ENCODE measurements at places on chromosomes 2 and 18.

DNA sequence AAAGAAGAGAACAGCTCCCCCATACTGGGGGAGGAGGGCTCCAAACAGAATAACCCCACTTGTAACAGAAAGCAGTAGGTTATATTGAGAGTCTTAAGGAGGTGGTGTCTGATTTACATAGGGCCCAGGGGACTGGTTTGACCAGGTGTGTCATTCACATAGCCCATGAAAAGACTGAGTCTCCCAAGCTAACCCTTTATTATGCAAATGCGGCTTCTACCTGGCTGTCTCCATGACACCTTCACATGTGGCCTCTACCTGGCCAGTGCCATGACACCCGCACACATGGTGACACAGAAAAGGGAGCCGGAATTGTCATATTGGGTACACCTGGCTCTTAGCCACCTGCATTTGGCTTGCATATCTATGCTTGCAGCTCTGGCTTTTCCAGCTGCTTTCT is 1057.2 kb upstream of the PIK3C3 start:
- DNase-seq: no peak

- DNase-seq: no peak
Measured at GRCh38 chr2:224666951-224667553, 49.1 kb downstream of the CCDC195 start.

DNA sequence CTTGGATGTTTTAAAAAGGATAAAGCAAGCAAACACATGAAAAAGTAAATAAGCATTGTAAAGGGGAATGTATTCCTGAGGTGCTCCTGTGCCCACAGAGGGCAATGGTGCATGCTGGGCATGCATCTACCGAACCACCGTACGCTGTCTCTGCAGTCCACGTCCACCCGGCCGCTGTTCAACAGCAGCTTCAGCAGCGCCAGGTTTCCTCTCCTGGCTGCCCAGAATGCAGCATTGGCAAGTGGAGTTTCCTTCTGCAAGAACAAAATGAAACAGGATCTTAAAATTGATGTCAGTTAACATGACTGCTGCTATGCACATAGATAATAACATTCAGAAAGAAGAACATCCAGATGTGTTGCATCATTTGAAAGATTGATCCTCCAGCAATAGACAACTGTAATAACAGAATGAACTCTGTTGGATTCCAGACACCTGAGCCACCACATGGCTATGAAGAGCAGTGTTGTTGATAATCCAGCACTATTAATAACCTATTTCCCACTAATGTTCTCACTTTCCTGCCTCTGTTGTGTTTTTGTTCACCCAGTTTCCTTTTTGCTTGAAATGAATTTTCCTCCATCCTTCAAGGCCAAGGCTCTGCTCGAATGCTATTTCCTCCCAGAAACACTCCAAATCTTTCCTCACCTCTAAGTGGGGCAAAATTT is 13.6 kb downstream of the ANKRD29 start:
- DNase-seq: no peak

DNA sequence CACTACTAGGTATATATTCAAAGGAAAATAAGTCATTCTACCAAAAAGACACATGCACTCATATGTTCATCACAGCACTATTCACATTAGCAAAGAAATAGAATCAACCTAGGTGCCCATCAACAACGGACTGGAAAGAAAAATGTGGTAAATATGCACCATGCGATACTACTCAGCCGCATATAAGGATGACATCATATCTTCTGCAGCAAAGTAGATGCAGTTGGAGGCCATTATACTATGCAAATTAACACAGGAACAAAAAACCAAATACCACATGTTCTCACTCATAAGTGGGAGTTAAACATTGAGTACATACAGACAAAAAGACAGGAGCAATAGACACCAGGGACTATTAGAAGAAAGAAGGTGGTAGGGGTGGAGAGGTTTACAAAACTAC is 412.1 kb upstream of the CWC22 start:
- DNase-seq: no peak

- peak; percentile 44 for DNase-seq
Measured at GRCh38 chr2:222751238-222751637, 79.8 kb downstream of the MOGAT1 start.

GRCh38 chr2:142918624-142919023 is 41.2 kb downstream of the KYNU start:
- DNase-seq: no peak

DNA sequence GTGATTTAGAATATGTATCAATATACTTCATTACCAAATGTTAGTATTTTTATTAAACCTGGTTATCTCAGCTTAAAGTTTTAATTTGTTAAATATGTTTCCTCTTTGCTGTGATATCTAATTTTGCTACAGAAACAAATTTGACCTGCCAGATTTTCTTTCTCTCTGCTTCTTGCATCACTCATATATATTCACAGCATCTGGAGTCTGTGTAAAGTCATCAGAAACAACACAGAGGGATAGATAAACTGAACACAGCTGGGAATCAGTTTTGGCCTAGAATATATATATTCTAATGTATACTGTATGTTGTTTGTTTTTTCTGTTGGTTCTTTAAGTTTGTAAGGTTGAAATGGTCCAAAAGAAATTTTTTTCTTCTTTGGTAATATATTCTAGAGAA is 8.5 kb downstream of the PSMD14 start:
- DNase-seq: no peak

GRCh38 chr2:148998831-148999200 is 39.7 kb upstream of the LYPD6B start:
- no peak for DNase-seq

- peak; percentile 41 for DNase-seq
Measured at GRCh38 chr2:60984720-60985119, 32.8 kb upstream of the PEX13 start.

GRCh38 chr2:230824406-230824978 is 40.2 kb upstream of the ITM2C start:
- peak; percentile 94 for DNase-seq

DNA sequence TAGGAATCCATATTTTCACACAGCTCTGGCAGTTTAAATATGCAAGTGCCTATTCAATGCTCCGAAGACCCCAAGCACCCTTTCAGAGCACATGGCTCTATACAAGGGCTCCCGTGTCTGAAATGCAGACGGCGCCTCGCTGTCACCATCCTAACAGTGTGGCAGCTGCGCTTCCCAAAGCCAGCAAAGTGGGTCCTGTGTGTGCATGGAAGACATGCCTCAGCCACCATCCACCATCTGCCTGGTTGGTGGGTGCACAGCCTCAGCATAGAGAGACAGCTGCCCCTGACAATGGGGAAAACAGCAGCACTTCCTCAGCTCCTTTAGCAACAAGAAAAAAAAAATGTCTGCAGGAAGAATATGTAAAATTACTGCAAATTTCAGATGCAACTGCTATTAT is 218.1 kb downstream of the SP3 start:
- DNase-seq: no peak

DNA sequence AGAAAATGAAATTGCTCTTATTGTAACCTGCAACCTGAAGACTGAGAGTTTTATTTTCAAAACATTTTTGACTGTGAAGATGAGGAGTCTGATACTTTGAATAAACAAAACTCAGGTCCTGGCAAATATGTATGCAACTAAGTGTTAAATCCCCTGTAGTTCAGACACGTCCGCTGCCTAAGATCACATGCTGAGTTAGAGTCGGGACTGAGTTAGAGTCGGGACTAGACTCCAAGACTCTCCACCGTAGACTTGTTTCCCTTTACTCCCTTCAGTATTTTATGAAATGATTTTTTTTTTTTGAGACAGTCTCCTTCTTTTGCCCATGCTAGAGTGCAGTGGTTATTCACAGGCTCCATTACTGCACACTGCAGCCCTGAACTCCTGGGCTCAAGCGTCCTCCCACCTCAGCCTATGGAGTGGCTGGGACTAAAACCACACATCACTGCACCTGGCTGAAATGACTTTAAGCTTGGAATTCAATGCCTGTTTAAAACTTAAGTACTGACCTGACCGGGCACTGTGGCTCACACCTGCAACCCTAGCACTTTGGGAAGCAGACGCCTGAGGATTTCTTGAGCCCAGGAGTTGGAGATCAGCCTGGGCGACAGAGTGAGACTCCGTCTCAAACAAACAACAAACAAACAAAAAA is 28.0 kb upstream of the PMAIP1 start:
- no peak for DNase-seq

GRCh38 chr18:4455113-4455811 is at the start of gene DLGAP1:
DLGAP1 (minus strand) TSS chr18:4455307.
- peak; percentile 52 for DNase-seq

- peak; percentile 49 for DNase-seq
Measured at GRCh38 chr2:157508676-157509075, 64.8 kb upstream of the CYTIP start.

GRCh38 chr2:118089139-118089800 is 999 bp downstream of the INSIG2 start:
- peak; percentile 75 for DNase-seq
